ENCODE measurements at places on chromosomes 12 and 14.

- peak; percentile 83 for DNase-seq
Measured at GRCh38 chr12:6944381-6945186, 762 bp downstream of the C12orf57 start.

- DNase-seq, result no peak
Measured at GRCh38 chr12:113399490-113399889, 4.2 kb downstream of the SDS start.

GRCh38 chr14:76772300-76773187 lies 11.3 kb downstream of the VASH1 start:
- DNase-seq, result no peak

DNA sequence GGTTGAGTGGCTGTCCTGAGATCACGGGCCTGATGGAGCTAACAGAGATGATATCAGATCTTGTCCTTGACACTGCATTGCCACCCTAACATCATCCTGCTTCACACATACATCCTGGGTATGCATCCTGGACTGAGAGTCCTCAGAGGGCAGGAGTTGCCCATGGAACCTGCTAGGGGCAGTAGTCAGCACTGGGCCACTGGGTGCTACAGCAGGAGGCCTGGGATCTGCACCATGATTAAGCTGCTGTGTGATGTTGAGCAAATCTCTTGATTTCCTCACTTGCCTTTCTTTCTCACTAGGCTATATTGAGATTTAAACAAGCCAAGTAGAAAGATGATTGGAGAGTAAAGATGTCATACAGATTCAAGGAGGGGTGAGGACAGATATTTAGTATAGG lies 22.1 kb upstream of the EIF4B start:
- no peak for DNase-seq

GRCh38 chr12:67797753-67798152 lies 149.2 kb downstream of the DYRK2 start:
- DNase-seq, result no peak

- no peak for DNase-seq
Measured at GRCh38 chr12:9319842-9320173, 111.6 kb upstream of the PZP start.

- DNase-seq, result no peak
Measured at GRCh38 chr12:40208707-40209446, 15.9 kb upstream of the LRRK2 start.

DNA sequence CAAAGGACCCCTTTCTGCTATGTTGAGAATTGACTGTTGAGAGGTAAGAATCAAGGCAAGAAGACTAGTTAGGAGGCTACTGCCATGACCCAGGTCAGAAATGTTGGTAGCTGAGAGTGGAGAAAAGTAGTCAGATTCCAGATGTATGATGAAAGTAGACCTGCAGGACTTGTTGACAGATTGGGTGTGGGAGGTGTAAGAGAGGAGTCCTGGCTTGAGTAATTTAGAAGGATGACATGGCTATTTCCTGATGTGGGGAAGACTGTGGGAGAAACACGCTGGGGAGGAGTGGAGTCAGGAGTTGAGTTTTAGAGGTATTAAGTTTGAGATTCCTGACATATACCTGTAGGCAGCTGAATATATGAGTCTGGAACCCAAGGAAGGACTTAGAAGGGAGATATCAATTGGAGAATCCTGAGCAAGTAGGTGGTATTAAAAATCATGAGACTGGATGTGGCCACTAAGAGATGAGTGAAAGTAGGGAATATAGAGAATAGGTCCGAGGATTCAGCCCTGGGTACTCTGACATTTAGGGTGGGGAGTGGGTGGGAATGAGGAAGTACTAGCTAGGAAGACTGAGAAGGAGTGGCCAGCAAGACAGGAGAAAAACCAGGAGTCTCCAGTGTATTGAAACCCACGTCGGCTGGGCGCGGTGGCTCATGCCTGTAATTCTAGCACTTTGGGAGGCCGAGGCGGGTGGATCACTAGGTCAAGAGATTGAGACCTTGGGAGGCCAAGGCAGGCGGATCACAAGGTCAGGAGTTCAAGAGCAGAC lies 12.6 kb upstream of the DDX47 start:
- DNase-seq, result no peak

DNA sequence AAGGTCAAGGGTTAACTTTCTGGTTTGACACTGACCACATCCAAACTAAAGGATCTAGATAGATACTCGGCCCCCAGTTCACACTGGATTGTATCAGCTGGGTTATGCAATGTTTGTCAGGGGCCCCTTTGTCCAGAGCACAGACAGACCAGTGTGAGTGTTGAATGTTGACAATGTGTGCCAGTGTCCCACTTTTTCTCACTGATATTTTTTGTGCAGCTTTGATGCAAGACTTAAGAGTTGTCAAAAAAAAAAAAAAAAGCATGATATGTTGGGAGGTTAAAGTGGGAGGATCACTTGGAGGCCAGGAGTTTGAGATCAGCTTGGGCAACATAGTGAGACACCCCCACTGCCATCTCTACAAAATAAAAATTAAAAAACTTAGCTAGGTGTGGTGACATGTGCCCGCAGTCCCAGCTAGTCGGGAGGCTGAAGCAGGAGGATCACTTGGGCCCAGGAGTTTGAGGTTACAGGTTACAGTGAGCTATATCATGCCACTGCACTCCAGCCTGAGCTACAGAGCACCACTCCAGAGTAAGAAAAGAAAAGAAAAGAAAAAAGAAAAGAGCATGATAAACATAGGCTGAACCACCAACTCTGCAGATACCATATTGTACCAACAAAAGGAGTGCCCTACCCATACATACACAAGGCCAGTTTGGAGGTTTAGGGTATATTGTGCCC lies 97.5 kb downstream of the LGR5 start:
- DNase-seq, result no peak

DNA sequence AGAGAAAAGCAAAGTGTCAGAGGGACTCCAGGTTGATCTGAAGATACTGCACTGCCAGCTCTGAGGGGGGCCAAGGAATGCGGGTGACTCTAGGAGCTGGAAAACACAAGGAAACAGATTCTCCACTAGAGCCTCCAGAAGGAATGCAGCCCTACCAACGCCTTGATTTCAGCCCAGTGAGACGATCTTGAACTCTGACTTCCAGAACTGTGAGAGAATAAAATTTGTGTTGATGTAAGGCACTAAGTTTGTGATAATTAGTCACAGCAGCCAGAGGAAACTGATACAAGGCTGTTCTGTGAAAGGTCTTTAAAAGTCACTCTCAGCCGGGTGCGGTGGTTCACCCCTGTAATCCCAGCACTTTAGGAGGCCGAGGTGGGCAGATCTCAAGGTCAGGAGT lies 34.2 kb downstream of the CKAP4 start:
- DNase-seq, result no peak

- no peak for DNase-seq
Measured at GRCh38 chr12:108424816-108425215, 85.7 kb upstream of the CMKLR1 start.
